ENCODE measurements at places on chromosomes 6 and 20. TPM values are rescaled to one million over a fixed set of nuclear protein-coding genes. Genes with fewer than 3 reads are reported as not detected.
A peak's percentile ranks its signal among the peaks of the same experiment; 100 is the strongest.

GNRH2 gene
- total RNA-seq = 0.75 TPM

OTOR gene
- not detected for total RNA-seq

GRCh38 chr6:149489967-149490366, 5.2 kb upstream of the ZC3H12D start:
- H3K36me3 ChIP-seq = peaks cover 4% of the 10 kb centered on the region
- H3K4me1 ChIP-seq = peaks cover 92% of the 10 kb centered on the region
- no peaks in the 10 kb centered on the region for H3K27me3 ChIP-seq
- H3K27ac ChIP-seq = peak overlapping the region; percentile 99
- peak overlapping the region; percentile 21 for H3K4me3 ChIP-seq
- no peak for DNase-seq

ADGB gene
- total RNA-seq = not detected

Data from activated B cell treated with CpG ODN at 0.5 μM for 24 hours (primary cell).